Urothelium cell line (cell line): ENCODE measurements at places on chromosomes 13 and 19.

GRCh38 chr13:85651440-85651839, 147.8 kb downstream of the SLITRK6 start:
- DNase-seq = no peak

GRCh38 chr19:6458695-6459261, 814 bp downstream of the SLC25A23 start:
- peak; percentile 27 for DNase-seq

DNA sequence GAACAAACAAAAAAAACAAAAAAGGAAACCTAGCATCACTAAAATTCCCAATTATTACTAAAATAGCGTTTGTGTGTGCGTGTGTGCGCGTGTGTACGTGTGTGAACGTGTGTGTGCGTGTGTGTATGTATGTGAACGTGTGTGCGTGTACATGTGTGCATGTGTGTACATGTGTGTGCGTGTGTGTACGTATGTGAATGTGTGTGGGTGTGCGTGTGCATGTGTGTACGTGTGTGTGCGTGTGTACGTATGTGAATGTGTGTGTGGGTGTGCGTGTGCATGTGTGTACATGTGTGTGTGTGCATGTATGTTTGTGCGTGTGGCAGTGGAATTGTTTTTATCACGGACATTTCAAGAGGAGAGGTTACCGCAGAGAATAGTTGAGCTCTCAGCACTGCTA, 21.6 kb downstream of the CATSPERD start:
- no peak for DNase-seq

DNA sequence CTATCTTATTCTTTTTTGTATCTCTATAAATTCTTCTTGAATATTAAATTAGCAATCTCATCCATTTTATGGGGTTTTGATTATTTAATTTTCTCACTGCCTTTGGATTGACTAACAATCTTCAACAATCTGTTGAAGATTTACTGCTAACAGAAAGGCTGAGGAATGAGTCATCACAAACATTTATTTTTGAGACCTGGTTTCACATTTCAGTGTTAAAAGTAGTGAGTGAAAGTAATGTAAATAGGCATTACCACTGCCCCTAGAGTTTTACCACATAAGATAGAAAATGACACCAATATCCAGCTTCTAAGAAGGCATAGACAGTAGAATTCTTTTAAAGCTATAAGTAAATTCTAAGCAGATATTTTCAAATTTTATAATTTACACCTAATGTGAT, 472.8 kb downstream of the OLFM4 start:
- peak; percentile 2 for DNase-seq

- DNase-seq = no peak
Observed at GRCh38 chr19:30744741-30745475, 372.7 kb downstream of the ZNF536 start.
